Sciatic nerve (tissue), 2 donors: ENCODE measurements at places on chromosomes 12 and 14. TPM values are rescaled to one million over a fixed set of nuclear protein-coding genes. Genes with fewer than 3 reads are reported as not detected.

KRT85 gene
- not detected for total RNA-seq

TAS2R31 gene
- total RNA-seq = 8.8 TPM

LMBR1L gene
- total RNA-seq = 99.1 TPM

TAC3 gene
- not detected for total RNA-seq
